ENCODE measurements at places on chromosomes 16 and 17.

GRCh38 chr17:43142153-43142552 is 17.0 kb upstream of the BRCA1 start:
- DNase-seq = no peak

DNA sequence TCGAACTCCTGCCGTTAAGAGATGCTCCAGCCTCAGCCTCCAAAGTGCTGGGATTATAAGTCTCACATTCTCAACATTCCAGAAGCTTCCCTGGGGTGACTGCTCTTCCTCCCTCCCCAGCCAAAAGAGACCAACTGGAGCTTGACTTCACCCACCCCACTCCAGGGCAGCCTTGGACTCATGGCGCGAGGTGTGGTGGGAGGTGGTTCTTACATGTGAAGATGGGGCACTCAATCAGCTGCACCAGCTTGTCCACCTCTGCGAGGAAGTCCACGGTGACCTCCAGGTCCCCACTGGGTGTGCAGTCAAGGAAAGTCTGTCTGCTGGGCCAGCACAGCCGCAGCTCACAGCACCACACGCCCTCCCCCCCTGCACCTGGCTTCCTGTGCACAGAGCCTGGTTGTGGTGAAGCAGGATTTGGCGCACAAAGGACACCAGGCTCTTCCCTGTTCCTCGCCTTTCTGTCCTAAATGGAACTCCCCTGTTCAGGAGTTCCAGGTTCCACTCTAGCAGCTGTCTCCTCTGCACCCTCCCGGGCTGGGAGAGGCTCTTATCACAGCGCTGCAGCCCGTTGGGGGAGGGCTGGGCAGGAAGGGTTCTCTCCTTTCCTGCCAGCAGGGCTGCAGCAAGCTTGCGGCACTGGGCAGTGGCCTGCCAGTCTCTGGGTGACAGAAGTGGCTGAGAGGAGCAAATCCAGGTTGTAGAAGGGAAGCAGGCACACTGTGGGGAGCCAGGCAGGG is 9.6 kb upstream of the MTSS2 start:
- no peak for DNase-seq

- no peak for DNase-seq
Measured at GRCh38 chr17:80689129-80689619, 144.5 kb downstream of the RPTOR start.

DNA sequence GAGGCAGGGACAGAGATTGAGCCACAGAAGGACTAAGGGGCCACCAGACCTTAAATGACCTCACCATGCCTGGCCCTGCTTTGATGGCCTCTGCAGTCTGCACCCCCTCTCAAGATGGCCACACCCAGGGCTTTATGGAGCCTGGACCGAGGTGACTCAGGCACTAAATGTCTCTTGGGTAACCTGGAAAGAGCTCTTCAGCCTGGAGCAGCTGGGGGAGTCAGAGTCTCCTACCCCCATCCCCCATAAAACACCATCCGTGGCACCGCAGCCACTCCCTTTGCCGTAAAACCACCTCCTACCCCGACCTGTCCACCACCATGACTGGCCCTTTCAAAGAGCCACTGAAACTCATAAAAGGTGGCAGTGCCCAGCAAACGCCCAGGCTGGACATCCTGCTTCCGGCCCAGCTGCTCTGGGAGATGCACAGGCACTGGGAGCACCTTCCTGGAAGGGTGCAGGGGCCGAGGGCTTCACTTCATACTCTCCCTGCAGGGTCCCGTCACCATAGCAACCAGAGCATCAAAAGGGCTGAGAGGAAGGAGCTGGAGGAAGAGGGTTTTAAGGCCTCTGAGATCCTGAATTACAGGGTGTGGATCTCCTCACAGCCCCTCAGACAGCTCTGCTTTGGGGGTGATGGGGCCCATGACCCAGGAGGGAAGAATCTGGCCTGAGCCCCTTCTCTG is 22.3 kb downstream of the FOXN1 start:
- DNase-seq = no peak

GRCh38 chr17:17349724-17350106 is 46.5 kb downstream of the NT5M start:
- no peak for DNase-seq

DNA sequence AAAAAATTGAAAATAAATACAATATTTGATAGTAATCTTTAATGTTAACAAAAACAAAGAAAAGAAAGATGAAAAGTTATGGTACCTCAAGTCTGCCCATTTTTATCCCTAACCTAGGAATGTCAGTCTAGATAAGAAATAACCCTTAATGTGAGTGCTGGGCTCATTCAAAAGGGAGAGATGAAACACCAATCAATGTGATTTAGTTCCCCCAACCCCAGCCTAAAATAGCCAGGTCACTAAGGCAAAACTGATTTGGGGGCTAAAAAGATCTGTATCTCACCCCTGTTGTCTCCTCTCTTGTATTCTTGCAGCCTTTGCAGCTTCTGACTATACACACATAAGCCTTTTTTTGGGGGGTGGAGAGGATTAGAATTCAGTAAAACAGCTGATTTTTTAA is 3.2 kb upstream of the IGF2BP1 start:
- no peak for DNase-seq

DNA sequence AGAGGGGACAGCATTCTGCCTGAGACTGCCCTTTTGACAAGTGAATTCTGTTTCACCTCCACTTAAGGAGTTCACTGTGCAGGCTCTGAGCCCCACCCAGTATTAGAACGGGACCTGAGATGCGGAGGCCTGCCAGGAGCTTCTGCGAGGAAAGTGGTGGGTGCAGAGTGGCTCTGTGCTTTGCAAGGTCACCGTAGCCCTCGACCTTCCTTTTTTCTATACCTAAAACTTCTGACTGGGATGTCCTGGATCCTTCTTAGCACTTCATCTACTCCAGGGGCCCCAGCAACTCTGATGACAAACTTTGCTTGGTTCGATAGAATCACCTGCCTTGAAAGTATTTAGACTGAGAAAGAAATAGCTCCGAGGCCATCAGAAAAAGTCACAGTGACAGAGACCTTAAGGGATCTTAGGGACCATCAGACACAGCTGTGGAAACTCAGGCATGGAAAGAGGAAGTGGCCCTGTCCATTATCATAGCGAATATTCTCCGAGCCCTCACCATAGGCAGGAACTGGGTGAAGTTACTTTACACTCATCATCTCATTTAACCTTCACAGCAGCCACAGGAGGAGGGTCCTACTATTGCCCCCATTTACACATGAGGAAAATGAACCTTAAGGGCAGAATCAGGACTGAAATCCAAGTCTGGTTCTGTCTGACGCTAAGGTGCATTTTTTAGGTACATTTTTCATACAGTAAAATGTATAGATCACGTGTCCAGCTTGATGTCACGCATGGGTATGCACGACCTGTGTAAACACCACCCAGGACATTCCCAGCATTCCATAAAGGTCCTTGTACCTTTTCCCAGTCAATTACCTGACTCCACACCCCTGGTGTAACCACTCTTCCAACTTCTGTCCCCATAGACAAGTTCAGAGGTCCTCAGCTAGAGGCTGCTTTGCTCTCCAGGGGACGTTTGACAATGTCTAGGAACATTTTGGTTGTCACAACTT is 676 bp upstream of the KRT13 start:
- no peak for DNase-seq

- DNase-seq = no peak
Measured at GRCh38 chr17:80773243-80773991, 218.2 kb upstream of the CHMP6 start.

- DNase-seq = no peak
Measured at GRCh38 chr16:88938119-88938776, 38.8 kb downstream of the CBFA2T3 start.

- DNase-seq = peak; percentile 27
Measured at GRCh38 chr17:66268247-66268927, 34.0 kb upstream of the PRKCA start.

DNA sequence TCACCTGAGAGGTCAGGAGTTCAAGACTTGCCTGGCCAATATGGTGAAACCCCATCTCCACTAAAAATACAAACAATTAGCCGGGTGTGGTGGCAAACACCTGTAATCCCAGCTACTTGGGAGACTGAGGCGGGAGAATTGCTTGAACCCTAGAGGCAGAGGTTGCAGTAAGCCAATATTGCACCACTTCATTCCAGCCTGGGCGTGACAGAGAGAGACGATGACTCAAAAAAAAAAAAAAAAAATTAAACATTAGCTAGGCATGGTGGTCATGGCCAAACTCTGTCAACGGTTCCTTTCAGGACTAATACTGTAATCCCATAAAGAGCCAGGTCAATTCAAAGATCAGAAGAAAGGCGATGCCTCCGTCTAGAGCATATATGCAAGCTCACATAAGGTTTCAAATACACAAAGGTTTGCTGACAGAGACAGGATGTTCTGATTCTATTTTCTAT is 2.4 kb downstream of the RNF157 start:
- DNase-seq = no peak

- DNase-seq = no peak
Measured at GRCh38 chr17:46911311-46911710, 11.6 kb upstream of the GOSR2 start.

GRCh38 chr17:9850151-9850550 is 24.4 kb downstream of the GLP2R start:
- no peak for DNase-seq

- no peak for DNase-seq
Measured at GRCh38 chr16:46618516-46618915, 2.7 kb downstream of the SHCBP1 start.

DNA sequence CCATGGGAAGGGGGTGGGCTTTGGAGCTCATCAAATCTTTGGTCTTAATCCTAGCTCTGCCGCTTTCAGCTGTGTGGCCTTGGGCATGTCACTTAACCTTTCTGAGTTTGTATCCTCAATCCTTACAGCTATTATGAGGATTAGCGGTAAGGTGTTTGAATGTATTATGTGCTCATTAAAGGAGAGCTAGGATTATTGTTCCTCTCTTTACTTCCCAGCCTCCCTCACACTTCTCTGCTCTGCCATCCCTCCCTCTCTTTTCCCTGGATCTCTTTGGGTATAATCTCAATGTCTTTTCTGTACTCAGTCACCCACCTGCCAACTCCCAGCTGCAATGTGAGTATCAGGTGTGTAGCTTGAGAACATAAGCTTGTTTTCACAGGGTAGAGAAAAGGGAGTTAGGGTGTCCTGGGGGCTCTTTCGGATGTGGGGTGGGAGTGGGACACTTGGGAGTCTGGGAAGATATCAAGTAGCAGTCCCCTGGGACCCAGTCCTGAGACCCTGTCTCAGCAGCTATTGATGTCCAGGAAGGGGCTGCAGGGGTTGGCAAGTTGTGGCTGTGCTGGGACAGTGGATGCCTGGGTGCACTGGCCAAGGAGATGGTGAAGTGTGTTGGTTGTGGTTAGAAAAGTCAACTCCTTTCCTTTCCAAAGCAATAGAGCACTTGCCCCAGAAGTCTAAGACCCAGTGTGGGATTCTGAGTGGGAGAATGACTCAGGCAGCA is 1.8 kb downstream of the EFNB3 start:
- DNase-seq = no peak

DNA sequence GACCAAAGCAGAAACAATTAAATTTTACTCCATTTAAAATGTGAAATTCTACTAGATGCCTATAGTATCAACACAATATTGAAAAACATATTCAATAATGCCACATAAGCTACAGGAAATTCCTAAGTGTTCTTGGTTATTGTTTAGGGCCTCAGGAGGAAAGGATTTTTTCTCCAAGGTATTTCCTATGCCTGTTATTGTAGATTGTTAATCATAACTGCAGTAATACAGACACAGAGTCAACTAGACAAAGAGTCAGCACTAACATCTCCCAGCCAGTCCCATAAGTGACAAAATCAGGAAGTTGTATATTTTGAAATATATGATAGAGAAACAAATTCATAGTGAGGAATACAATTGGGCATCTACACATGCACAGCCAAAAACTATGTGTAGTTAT is 782.7 kb upstream of the KIF2B start:
- DNase-seq = no peak

DNA sequence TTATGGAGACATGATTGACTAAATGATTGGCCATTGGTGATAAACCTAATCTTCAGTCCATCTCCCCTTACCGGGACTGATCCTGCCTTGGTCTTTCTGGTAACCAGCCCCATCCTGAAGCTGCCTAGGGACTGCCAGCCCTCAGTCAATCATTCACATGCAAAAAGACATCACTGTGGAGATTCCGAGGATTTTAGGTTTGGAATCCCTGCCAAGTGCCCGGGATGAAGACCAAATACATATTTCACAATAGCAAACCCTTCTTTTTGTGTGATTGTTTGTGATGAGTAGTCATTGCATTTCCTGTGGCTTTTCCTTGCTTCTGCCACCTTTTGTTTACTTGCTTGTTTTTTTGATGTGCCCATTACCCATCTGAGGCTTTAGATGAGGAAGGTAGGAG is 44.0 kb downstream of the EPN2 start:
- DNase-seq = no peak

DNA sequence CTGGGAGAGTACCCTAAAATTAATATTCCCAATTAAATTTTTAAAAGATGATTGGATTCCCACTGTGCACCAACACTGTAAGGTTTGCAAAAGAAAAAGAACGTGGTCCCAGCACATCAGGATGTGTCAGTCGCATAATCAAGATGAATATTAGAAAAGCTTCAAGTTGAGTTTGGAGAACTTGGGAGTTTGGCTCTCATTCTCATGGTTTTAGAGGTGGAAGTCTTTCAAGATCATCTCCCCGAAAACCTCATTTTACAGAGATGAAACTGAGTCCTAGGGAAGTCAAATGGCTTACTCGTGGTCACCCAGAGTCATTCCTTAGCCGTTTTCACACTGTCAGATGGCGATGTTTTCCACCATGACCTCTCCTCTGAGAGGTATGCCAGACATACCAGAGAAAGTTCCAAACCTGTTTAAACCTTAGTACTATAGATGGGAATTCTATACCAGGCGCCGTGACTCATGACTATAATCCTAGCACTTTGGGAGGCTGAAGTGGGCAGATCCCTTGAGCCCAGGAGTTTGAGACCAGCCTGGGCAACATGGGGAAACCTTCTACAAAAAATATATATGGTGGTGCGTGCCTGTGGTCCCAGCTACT is 1.2 kb downstream of the SEC14L1 start:
- DNase-seq = no peak

DNA sequence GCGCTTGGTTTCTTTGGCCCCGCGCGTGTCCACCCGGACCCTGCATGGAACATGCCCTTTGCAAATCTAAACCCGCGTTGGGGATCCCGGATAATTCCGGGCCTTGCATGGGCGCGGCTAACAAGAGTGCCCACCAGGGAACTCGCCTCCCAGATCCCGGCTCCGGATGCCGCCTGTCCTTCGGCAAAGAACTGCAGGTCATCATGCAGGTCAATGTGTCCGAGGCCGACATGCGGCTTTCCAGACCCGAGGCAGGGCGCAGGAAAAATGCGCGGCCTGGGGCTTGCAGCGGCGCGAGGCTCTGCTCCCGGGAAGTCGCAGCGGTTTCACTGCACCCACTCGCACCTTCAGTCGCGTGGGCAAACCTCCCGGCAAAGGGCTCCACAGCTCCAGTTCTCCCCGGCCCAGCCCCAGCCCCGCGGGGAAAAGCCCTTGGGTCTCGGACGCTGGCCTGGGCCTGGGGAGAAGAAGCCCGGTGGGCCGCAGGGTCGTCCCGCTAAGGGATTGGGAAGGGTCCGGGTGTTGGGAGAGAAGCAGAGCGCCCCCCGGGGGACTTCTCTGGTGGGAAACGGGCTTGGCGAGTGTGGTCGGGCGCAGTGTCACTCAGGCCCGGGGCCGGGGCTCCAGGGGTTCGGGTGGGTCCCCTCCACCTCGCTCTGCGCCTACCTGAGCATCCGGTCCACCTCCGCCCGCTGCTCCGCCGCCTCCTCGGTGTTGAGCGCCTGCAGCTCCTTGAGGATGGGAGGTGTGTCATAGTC is 805 bp downstream of the HNF1B start:
- no peak for DNase-seq

Data from BJ (cell line).